ENCODE measurements at places on chromosomes 6 and 20.
A peak's percentile ranks its signal among the peaks of the same experiment; 100 is the strongest.

- no peak for DNase-seq
Measured at GRCh38 chr20:48908656-48909319, 12.7 kb upstream of the ARFGEF2 start.

GRCh38 chr20:32980990-32981389, 23.2 kb downstream of the SUN5 start:
- DNase-seq: no peak

DNA sequence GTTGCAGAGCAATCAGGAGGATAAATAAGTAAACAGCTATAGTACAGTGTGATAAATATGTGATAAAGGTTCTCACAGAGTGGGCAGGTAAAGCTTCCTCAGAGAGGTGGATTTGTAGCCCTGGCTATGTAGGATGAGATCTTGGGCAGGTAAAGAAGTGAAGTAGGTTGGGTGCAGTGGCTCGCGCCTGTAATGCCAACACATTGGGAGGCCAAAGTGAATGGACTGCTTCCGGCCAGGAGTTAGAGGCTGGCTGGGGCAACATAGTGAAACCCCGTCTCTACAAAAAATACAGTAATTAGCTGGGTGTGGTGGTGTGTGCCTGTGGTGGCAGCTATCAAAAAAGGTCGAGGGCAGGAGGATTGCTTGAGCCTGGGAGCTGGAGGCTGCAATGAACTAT, 72.9 kb downstream of the ZFP64 start:
- no peak for DNase-seq

- DNase-seq: no peak
Measured at GRCh38 chr6:1363298-1363697, 26.1 kb upstream of the FOXF2 start.

DNA sequence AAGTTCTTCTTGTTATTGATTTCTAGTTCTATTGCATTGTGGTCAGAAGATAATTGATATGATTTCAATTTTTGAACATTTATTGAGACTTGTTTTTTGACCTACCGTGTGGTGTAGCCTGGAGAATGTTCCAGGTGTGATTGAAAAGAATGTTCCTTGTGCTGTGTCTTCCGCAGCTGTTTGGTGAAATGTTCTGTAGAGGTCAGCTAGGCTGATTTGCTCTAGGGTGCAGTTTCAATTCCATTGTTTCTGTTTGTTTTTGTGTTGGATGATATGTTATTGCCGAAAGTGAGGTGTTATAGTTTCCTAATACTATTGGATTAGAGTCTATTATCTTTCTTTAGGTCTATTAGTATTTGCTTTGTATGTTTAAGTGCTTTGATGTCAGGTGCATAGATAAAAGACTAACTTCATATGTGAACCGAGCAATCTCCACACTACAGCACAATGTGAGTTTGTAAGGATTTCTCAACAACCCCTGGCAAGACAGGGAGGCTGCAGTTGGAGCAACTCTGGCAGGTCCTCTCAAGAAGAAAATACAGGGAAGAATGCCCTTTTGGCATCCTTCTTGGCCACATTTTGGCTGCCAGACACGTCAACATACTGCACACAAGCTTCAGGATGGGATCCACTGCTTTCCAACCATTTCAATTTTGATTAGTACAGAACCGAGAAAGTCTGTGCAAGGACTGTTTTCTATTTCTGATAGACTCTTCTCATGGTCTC, 320.7 kb downstream of the RNF144B start:
- no peak for DNase-seq

DNA sequence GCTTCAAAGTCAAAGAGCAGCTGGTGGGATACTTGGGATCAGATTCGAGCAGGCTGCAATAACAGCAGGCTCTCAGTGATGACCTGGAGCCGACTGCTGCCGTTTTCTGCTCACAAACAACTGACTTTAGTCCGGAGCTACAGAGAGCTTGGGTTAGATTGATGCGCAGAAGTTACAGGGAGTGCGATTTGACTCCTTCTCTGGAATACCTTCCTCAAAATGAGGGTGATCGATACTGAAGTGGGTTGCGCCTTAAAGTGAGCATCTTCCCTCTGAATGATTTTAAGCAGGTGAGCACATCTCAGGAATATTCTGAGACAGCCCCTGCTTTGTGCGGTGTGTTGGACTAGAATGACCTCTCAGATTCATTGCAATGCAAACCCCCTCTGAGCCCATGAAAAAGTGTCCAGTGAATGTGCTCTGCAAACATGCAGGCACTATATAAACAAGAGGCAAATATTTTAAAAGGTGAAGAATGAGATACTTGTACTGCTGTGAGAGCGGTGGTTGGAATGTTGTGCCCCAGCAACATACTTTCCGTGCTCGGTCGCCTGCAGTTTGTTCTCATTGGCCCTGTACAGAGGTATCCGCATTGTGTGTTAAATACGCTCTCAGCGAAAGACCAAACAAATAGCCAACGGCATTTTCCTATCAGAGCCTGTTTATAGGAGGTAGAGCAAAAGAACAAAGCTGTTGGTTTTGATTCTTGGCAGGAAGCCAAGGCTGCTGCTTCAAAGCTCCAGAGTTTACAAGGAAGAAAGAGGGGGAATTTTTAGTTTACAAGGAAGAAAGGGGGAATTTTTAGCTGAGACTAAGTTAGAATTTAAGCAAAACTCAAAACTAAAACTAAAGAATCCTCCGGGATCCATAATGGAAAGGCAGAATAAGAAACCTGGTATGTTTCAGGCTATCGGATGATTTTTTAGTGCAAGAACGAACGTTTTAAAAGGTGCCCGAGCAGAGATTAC, 67.7 kb downstream of the PHACTR2 start:
- no peak for DNase-seq

DNA sequence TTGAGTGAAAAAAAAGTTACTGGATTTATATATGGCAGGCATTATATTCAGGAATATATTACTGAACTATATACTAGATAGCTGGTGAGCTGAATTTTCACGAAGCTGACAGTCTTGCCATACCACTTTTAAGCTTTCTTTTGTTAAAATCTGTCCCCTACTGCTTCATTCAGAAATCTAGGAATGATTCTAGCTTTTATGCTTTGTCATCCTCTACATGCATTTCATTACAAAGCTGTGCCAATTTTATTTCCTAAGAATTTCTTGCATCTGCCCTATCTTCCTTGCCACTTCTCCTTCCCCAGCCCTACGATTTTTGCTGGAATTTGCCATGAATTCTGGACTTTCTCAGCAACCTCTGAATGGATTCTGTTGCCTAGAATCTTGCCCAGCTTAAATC, 158.5 kb upstream of the ADGRB3 start:
- no peak for DNase-seq

- no peak for DNase-seq
Measured at GRCh38 chr6:41200296-41200900, 551 bp downstream of the TREML2 start.

DNA sequence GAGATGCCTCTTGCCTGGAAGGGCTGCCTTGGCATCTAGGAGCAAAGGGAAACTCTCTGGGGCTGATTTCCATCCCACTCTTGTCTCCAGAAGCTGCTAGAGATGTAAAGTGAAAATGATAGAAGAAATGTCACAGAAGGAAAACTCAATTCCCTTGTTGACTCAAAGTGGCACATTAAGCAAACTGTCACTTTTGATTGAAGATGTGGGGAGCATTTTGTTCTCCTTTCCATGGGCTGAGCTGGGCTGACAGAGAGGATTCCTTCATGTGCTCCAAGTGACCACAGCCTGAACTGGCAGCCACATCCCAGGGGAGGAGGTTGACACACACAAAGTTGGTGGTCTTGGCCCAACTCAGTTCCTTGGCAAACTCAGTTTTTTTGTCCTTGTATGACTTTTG, 9.8 kb downstream of the GPR31 start:
- DNase-seq: no peak

- no peak for DNase-seq
Measured at GRCh38 chr6:6707143-6707542, 118.6 kb downstream of the LY86 start.

GRCh38 chr6:44052419-44053023, 74.7 kb downstream of the MRPL14 start:
- peak; percentile 52 for DNase-seq

DNA sequence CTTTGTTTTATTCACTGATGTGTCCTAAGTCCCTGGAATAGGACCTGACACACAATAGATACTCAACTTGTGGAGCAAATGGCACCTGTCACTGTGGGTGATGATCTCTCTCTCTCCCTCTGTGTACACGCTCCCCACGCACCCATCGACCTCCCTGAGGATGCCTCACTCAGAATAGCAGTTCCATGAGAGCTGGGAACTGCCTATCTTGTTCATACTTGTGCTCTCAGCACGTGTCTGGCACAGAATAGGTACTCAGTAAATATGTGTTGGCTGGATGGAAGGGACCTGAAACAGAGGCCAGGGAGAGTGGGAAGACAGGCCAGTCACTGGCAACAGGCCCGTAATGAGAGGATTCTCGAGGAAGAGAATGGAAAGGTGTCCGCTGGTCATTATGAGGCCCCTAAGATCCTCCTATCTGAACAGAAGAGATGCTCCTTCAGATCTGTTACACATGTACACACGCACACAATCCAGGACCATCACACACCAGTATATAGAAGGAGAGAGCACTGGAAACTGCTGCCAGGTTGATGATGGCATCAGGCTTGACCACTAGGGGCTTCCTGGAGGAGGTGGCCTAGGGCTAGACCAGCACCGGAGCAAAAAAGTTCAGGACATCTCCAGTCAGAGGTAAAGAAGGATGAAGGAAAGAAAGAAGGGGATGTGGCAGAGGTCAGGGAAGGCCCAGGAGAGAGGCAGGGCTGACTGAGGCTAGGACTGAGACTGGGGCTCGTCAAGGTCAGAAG, 30.9 kb downstream of the VEGFA start:
- DNase-seq: no peak

- DNase-seq: no peak
Measured at GRCh38 chr6:138655828-138656227, 117.7 kb upstream of the CCDC28A start.

DNA sequence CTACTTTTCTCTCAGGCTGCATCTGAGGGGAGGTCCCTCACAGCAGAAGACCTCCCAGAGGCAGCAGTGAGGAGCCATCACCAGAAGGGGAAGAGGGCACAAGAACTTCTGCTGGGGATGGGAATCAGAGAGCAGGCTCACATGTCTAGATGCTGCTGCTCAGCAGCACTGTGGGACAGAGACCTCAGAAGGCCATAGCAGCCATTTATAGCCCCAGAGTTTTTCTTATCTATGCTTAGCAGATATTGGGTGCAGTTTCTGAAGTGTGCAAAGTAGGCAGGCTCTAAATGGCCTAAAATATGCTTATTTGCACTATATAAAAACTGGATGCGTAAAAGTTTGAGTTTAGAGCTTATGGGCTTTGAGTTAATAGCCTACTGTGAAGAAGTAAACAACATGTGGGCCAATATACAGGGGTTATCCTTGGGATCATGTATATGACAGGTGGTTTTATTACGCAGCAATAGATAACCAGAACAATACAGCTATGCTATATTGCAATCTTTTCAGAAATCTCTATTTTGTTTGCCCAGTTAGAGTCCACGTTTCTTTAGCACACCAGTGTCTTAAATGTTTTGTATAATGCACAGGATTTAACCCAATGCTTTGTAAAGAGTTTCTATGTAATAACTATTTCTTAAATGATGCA, 60.2 kb upstream of the TMEM244 start:
- DNase-seq: no peak

- no peak for DNase-seq
Measured at GRCh38 chr6:135191508-135192255, 10.6 kb downstream of the MYB start.

DNA sequence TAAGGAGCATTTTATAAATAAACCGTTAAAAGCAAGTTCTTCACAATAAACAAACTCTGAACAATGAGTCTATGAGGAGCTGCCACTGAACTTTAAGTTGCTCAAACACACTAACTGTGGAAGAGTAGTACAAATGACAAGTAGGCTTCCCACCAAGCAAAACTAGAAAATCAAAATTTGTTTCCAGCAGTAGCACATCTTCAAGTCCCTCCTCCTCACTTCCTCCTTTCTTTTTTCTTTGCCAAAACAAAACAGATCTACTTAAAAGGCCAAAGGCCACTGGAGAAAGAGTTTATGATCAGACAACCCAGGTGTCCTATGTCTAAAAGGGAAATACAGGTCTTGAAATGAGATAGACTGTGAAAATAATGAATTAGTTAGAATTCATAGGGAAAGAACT, 17.1 kb upstream of the FAM135A start:
- no peak for DNase-seq

DNA sequence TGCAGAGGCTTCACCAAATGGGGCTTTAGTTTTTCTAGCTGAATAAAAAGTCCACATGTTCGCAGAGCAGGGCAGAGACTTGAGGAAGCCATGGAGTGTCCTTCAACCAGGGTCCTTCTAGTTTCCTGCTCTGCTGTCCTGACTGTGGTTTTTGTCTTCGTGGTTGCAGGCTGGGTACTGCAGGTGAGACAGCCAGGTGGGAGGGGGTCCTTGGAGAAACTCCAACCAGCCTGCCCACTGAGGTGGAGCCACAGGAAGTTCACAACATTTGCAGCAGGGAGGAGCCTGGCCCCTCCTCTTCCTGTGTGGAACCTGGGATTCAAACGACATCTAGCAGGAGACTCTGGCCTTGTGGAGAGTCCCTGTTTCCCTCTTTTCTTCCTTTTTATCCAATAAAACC, 68.8 kb upstream of the MYLIP start:
- DNase-seq: no peak

DNA sequence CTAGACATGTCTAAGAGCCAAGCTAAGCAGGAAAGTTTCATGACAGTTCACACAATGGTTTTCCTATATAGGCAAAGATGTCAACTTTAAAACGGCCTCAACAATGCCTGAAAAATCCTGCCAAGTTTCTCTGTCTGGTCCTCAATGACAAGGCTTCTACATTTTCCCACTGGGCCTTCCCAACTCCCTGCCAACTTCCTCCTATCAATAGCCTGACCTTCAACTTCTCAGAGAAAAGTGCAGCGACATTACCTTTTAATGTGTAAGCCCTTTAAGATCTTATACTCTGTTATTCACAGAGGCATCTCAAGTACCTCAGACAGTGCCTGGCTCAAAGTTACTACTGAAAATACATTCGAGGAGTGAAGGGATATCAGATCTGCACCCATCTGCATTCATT, 56.2 kb upstream of the BTBD3 start:
- no peak for DNase-seq

GRCh38 chr6:117918454-117918853, 11.4 kb downstream of the SLC35F1 start:
- DNase-seq: no peak

- DNase-seq: no peak
Measured at GRCh38 chr6:32983964-32984621, 15.7 kb downstream of the BRD2 start.

GRCh38 chr6:67885081-67886033, 749.7 kb upstream of the ADGRB3 start:
- no peak for DNase-seq

DNA sequence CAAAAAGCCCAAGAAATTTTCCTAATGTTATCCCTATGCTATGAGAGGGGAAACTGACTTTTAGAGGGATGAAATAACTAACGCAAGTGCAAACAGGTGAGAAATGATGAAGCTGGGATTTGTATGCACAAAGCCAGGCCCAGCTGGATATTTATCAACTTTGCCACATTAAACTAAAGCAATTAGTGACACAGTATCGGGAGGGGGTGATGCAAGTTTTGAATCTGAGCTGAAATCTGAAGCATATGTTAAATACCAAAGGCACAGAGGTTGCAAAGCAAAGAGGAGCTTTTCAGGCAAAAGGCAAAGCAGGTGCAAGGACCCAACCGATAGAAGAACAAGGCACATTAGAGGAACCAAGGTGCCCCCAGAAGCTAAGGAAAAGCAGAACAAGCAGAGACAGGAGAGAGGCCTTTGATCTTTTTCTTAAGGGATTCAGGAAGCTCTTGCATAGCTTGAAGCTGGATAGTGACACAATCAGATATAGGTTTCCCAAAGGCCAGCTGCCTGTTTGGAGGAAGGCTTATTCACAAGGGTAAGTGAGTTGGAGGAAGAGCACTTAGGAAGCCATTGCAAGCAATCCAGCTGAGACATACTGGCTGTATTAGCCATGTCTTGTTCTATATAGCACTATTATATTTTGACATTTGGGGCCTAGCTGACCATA, 207.5 kb downstream of the HIVEP2 start:
- no peak for DNase-seq
